ENCODE measurements at places on chromosomes 2 and 18.
A peak's percentile ranks its signal among the peaks of the same experiment; 100 is the strongest.

DNA sequence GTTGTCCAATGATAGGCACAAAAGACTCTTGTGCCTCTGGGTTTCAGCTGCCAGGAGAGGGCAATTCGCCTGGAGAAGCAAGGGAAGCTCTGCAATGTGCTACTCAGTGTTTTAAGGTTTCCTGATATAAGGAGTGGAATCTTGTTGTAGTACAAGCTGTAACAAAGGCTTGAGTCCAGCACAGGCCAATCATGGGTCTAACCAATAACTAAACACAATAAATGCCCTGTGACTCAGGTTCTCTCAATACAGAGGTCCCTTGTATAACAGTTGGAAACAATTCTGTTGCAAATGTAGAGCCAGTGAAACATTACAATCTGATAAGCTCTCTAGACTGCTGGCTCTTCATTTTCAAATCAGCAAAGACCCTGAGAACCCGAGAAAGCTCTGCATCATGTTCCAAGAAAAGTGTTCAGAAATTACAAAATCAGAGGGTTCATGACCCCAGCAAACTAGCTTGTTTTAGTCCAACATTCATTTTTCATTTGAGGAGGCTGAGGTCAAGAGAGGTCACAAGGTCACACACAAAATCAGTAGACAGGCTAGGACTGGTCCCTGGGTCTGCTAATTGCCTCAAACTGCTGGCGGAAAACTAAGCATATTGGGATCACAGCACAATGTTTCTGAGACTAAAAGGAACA, 59.0 kb upstream of the DNMT3A start:
- H3K4me3 ChIP-seq, result no peak overlapping the region
- H3K27ac ChIP-seq, result no peak overlapping the region
- peaks cover 2% of the 10 kb centered on the region for H3K4me1 ChIP-seq
- H3K27me3 ChIP-seq, result no peaks in the 10 kb centered on the region
- no peak for DNase-seq
- H3K36me3 ChIP-seq, result no peaks in the 10 kb centered on the region

- H3K27ac ChIP-seq, result peak overlapping the region; percentile 57
- peaks cover 36% of the 10 kb centered on the region for H3K4me1 ChIP-seq
- DNase-seq, result peak; percentile 59
- H3K27me3 ChIP-seq, result no peaks in the 10 kb centered on the region
These were observed 9.5 kb upstream of the CNNM3 start for GRCh38 chr2:96806468-96807126.

DNA sequence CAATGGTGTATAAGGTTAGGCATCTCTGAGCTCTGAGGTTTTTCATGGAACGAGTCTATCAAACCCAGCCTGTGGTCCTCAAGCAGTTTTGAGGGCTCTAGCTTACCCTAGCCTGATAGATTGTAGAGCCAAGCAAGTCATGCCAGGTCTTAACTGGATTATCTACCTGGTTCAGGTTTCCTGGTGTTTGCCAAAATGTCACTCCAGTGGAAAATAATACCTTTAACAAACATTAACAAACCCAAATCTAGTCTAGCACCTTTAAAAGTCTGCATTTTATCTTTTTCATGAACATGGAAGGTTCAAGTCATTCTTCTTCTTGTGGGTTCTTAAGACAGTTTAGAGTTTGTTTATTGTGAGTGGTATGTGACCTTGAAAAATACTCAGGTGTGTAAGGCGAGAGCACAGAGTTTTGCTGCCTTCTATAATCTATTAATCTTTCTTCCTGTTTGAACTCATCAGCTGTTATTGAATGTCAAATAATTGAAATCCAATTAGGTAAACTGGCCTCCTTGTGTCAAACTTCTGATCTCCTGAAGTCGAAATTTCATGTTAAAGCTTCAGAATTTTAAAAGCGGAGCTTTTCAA, 13.4 kb upstream of the ADGRF3 start:
- DNase-seq, result no peak
- no peaks in the 10 kb centered on the region for H3K27me3 ChIP-seq
- no peak overlapping the region for H3K4me3 ChIP-seq
- H3K36me3 ChIP-seq, result peaks cover 18% of the 10 kb centered on the region

DNA sequence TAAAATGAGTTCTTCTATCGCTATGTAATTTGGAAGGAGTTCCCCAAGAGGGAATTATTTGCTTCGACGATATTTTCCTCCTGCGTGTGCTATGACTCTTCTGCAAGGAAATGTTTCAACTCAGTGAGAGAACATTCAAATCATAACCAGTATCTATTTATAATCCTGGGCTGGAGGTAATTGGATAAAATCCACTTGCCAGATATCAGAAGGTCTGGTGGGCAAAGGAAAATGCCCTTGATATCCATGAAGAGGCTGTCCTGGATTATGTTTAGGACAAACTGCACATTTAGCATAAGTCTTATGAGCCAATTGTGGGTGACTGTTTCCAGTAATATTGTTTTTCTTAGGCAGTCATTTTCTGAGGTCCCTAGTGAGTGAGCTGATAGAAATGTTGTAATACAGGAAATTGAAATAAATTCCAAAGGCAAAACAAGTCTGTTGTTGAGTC, 17.7 kb downstream of the RPIA start:
- H3K4me3 ChIP-seq, result no peak overlapping the region
- no peak overlapping the region for H3K27ac ChIP-seq
- H3K27me3 ChIP-seq, result no peaks in the 10 kb centered on the region
- H3K36me3 ChIP-seq, result peaks cover 5% of the 10 kb centered on the region
- H3K4me1 ChIP-seq, result no peaks in the 10 kb centered on the region
- DNase-seq, result no peak

Data from CD4-positive, alpha-beta T cell (primary cell).